ENCODE measurements at places on chromosomes 6 and 20.

DNA sequence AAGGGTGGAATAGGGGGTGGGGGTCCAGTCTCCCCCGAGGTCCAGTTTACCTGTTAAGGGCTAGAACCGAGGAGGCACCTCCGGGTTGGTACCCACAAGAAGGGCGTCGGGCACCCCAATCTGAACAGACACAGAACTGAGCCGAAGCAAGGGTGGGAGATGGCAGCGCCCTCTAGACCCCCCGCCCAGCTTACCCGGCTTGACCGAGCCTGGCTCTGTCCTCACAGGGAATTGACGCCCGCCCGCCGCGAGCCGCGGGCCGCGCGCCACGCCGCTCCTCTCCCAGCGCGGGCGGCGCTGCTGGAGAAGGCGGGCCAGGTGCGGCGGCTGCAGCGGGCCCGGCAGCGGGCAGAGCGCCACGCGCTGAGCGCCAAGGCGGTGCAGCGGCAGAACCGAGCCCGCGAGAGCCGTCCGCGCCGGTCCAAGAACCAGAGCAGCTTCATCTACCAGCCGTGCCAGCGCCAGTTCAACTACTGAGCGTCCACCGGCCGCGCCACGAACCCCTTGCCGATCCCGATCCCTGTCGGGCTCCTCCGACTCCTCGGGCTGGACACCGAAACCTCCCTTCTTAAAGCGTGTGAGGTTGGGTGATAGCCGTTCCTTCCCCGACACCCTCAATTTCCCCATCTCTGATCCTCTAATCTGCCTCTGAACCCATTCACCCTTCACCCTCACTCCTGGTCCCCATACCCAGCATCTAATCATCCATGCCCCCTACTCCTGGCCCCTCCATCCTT is 5.9 kb downstream of the TP53INP2 start:
- peak; percentile 87 for DNase-seq

- DNase-seq = no peak
These were observed 4.5 kb downstream of the MRPL14 start for GRCh38 chr6:44122801-44123200.

- DNase-seq = no peak
These were observed 1.6 kb downstream of the SRPK1 start for GRCh38 chr6:35919085-35919826.

GRCh38 chr20:20454367-20454766 is 86.5 kb downstream of the INSM1 start:
- no peak for DNase-seq

- DNase-seq = no peak
These were observed 11.3 kb upstream of the ADRM1 start for GRCh38 chr20:62291251-62292066.

GRCh38 chr6:21180155-21180554 is 413.4 kb upstream of the SOX4 start:
- no peak for DNase-seq

DNA sequence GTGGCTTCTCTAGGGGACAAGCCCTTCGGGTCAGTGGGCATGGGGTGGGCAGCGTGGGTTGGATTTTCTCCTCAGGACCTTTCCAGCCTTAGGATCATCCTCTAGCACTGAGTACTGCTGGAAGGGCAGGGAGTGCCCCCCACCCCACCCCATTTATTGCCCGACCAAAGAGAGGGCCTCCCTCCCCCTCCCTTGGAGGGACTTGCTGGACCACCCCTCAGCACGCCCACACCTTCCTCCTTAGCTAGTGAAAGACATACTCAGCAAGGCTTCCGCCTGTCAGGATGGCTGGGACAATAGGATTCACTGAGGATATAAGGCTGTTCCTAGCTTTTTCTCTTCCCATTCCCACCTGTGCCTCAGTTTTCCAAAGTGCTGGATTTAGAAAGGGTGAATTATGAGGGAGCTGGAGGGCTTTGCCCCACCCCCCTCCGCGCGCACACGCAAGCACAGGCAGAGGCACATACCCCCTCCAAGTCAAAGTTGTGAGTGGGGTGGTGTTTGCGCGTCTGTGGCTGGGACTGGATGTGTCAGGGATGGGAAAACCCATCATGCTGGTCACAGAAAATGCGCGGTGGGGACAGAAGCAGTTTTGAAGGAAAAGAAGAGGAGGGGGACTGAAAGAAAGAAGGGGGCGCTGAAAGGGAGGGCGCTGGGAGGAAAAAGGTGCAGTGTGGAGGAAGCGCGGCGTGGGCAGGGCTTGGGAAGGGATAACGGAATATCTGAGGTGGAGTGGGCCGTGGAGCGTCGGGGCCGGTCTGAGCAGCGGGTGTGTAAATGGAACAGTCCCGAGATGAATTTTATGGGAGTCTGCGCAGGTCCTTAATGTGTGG is 693 bp upstream of the SLC29A1 start:
- DNase-seq = peak; percentile 73

- DNase-seq = no peak
These were observed 38.8 kb downstream of the ELOVL5 start for GRCh38 chr6:53309901-53310300.

DNA sequence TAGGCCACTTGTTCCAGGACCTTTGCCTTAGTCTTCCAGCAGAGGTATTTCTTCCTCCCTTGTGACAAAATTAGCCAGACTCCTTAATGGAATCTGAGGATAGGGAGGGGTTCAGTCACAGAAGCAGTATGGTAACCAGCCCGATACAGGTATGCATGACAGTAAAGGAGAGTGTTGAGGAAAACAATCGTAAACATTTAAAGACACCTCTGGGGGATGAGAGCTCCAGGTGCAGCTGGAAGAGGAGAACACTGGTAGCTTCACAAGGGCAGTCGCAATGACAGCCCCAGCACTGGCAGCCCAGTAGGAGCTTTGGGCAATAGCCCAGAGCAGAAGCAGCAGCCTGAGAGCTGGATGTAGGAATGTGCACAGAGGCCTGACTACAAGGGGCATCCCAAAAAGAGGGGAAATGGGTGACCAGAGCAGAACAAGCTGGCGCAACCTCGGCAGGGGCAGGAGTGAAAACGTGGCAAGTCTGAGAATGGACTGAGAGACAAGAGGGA is 344.9 kb upstream of the JAG1 start:
- DNase-seq = no peak

GRCh38 chr6:158717341-158718330 is 67.8 kb downstream of the SYTL3 start:
- DNase-seq = peak; percentile 22

GRCh38 chr6:73640179-73640750 is 13.5 kb downstream of the SLC17A5 start:
- no peak for DNase-seq

- no peak for DNase-seq
These were observed 10.6 kb downstream of the TMEM242 start for GRCh38 chr6:157312757-157313156.

- no peak for DNase-seq
These were observed 13.7 kb upstream of the TMEM244 start for GRCh38 chr6:129874837-129875236.

- DNase-seq = peak; percentile 75
These were observed 8.3 kb upstream of the TTPAL start for GRCh38 chr20:44467289-44467883.

GRCh38 chr6:72504406-72504805 is 117.5 kb upstream of the KCNQ5 start:
- no peak for DNase-seq

- DNase-seq = peak; percentile 84
These were observed 35.2 kb upstream of the HLA-G start for GRCh38 chr6:29792123-29793035.

- no peak for DNase-seq
These were observed 38.4 kb downstream of the TMEM242 start for GRCh38 chr6:157284738-157285421.

- no peak for DNase-seq
These were observed 6.2 kb downstream of the GJE1 start for GRCh38 chr6:142138876-142139275.

GRCh38 chr20:17657079-17657825 is 24.8 kb downstream of the RRBP1 start:
- peak; percentile 54 for DNase-seq

- DNase-seq = no peak
These were observed 52.6 kb upstream of the PDE7B start for GRCh38 chr6:135798751-135799515.

DNA sequence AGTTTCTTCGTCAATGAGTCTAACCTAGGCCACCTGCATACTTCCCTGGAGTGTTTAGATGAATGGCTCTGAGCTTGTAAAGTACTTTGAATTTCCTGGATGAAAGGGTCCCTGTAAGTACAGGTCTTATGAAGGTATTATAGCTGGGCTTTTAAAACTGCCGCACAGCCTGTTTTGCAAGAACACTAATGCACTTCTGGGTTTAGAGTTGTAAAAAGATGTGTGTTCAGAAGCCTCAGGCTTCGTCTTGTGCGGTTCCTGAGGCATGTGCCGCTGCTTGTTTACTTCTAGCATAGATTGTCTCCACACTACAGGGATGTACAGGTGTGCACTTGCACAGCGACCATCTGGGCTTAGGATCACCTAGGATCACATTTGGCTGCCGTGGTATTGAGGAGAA is 324.5 kb downstream of the SOX4 start:
- DNase-seq = no peak

GRCh38 chr20:53826090-53826489 is 232.5 kb upstream of the ZNF217 start:
- no peak for DNase-seq

DNA sequence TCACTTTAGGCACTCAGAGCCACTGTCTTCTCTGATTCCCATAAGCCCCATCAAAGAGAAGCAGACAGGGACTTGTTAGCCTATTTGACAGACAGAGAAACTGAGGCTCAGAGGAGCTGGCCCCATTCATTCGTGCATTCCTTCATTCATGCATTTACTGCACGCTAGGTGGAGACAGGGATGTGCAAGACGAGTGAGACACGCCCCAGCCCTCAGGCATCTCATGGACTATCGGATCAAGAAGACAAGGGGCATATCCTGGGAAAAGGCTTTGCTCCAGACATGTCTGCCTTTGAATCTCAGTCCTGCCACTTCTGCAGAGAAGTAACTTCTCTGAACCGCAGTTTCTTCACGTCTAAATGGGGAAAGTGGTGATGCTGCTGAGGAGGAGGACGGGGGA is 54.1 kb downstream of the BPIFB1 start:
- DNase-seq = no peak

DNA sequence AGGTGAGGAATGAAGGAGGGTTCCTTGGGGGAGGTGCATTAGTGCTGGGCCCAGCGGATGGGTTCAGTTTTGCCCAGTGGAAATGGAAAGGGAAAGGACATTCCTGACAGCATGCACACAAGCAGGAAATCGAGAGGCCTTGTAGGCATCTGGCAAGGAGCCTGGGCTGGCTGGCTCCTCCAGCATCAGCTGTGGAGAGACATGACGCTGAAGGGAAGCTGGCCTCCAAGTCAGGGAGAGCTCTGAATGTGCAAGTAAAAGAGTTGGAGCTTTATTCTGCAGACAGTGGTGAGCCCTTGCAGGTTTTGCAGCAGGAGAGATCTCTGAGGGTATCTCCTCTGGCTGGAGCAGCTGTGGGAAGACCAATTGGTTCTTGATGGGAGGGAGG is 154.3 kb downstream of the MRPL14 start:
- peak; percentile 91 for DNase-seq

DNA sequence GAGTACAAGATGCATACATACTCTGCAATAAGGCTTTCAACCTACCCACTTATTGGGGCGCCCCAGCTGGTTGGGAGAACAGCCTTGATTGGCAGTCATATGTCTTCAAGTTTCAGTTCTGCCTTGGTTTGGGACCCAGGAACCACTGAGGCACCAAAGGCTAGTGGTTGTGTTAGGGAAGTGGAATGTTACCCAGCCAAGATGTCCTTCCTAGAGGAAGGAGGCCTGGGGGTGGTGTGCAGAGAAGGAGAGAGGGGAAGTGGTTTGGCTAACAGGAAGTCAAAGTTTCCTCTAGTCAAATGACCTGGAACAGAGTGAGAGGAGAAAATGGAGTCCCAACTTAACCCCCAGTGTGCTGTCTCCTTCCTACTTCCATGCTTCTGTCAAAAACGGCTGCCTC is 59.4 kb downstream of the CD164 start:
- DNase-seq = peak; percentile 72

GRCh38 chr20:36467076-36467999 is 74.0 kb upstream of the MYL9 start:
- peak; percentile 77 for DNase-seq

- no peak for DNase-seq
These were observed 157.6 kb downstream of the NFATC2 start for GRCh38 chr20:51384875-51385274.

GRCh38 chr20:32158351-32158750 is 48.8 kb downstream of the TM9SF4 start:
- DNase-seq = peak; percentile 30
